ENCODE measurements at places on chromosomes 16 and 17.

GRCh38 chr17:82808921-82809905, 30.6 kb downstream of the ZNF750 start:
- DNase-seq = no peak

DNA sequence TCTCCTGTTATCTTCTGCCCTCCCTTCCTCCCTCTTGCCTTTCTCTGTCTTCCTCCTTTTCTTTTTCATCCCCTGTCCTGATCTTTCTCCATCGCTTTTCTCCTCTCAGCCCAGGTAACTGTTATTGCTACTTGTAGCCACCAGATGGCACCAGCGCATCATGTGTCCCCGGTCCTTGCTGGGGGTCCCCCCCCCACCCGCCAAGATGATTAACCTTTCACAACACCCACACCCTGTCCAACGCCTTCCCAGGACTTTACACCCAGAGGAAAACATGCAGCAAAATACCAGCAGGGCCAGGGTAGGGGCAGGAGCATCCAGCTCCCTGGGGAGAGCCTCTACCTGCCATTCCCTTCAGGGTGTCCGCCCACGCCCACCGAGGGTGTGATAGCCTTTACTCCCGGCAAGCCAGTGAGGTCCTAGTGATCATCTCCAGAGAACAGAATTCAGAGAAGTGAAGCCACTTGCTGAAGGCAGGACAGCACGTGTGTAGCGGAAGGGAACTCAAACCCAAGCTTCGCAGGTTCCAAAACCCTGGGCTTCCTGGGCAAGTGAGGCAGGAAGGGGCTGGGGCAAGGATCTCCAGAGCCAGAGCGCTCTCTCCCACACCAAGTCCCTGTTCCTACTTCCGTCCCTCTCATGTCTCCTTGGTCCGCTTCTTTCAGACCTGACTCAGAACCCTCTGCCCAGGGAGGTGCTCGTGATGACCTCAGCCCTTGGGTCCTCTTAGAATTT, 13.4 kb upstream of the TAC4 start:
- peak; percentile 61 for DNase-seq

GRCh38 chr16:67822511-67822910, 15.8 kb downstream of the TSNAXIP1 start:
- DNase-seq = no peak

DNA sequence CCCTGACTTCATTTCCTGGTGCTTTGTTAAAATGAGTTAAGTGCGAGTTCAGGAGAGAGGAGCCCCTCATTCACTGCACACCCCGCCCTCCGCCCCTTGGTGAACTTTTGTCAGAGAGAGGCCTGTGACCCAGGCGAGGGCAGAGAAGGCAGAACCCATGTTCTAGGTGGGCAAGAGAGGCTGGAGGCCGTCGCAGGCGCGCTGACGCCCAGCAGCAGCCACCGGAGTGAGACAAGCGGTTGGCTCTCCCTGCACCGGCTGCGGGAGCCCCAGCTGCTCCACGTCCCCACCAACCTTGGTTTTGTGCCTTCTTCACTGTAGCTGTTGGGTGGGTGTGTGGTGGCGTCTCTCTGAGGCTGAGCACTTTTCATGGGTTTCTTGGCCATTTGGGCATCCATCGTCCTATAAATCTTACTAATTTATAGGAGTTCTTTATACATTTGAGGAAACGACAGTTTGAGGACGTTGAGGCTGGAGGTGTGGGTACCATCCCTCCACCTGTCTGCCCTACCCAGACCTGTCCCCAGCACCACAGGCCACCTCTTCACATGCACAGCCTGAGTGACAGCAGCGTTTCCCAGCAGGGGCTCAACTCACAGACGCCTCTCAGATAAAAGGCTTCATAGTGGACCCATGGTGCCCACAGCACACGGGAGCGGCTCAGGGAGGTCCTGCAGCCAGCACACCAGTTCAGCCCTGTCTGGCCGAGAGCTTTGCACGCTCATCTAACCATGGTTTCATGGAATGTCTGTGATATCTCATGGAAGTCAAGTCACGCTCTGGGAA, 45.2 kb upstream of the CBFA2T3 start:
- no peak for DNase-seq

DNA sequence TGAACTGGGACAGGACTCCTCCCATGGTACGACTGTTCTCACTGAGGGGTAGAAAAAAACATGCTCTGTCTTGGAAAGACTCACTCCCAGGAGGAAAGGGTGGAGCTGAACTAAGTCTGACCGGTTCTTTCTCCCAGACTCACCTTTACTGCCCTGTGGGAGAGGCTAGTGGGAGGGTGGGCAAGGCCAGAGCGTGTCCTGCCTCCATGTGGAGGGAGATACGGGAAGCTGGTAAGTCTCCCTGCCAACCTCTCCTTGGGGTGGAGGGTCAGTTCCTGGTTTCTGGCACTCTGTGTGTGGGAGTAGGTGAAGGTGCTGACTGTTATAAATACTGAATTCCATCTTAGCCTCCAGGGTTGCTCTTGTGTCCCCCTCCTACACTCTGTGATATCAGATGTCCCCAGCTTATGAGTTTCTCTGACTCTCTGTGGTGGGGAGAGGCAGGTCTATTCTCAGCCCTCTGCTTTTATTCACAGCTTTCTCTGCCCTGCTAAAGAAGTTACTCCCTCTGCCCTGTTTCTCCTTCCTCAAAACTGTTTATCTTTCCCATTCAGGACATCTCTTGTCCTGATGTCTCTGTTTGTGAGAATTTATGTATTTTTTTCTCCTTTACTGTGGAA, 26.9 kb upstream of the FAM20A start:
- DNase-seq = no peak

DNA sequence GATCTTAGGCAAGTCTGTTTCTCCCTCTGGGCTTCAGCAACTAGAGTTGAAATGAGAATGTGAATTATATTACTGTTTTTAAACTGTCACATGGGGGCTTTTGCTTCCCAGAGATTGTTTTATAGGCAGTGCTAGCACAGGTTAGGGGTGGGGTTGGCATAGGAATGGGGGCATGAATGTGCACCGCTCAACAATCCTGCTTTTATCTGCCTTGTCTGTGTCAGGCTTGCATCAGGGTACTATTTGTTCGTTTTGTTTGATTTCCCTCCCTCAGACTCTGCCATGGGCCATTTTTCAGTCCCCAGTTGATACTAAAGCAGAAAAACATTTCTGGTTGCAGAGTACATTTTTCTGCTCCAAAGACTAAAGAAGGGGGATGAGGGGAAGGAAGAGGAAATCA, 34.6 kb upstream of the IRX6 start:
- DNase-seq = no peak

- no peak for DNase-seq
These were observed 76.2 kb downstream of the RAB11FIP4 start for GRCh38 chr17:31467502-31468256.

- DNase-seq = no peak
These were observed 7.7 kb upstream of the ITGA3 start for GRCh38 chr17:50048146-50048720.

DNA sequence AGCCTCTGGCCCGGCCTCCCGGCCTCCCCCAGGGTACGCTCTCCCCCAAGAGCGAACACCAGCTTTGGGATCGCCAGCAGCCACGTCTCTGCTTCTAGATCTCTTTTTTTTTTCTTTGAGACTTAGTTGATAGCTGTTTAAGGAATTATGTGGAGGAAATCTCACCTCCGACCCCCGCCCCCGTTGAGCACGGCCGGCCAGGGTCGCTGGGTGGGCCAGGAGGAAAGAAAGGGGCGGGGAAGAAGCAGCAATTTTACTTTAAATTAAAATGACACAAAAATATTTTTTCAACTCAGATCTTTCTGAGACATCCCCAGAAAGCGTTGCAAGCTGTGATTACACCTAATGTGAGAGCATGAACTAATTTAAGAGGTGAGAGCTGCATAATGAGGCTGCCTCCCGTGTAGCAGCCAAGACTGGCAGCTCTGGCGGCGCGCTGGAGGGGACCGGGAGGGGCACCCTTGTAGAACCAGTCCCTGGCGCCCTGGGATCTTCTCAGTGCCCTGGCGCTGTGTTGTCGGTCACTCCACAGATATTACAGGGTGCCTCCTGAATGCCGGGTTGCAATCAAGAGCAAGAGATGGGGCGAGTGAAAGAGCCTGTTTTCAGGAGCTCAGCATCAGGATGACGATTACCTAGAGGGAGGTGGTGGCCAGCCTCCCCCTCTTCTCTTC, 1.9 kb upstream of the CBLN1 start:
- no peak for DNase-seq

- no peak for DNase-seq
These were observed 19.6 kb downstream of the AKAP10 start for GRCh38 chr17:19958023-19958422.

GRCh38 chr17:72683506-72684404, 408.7 kb downstream of the SLC39A11 start:
- no peak for DNase-seq

DNA sequence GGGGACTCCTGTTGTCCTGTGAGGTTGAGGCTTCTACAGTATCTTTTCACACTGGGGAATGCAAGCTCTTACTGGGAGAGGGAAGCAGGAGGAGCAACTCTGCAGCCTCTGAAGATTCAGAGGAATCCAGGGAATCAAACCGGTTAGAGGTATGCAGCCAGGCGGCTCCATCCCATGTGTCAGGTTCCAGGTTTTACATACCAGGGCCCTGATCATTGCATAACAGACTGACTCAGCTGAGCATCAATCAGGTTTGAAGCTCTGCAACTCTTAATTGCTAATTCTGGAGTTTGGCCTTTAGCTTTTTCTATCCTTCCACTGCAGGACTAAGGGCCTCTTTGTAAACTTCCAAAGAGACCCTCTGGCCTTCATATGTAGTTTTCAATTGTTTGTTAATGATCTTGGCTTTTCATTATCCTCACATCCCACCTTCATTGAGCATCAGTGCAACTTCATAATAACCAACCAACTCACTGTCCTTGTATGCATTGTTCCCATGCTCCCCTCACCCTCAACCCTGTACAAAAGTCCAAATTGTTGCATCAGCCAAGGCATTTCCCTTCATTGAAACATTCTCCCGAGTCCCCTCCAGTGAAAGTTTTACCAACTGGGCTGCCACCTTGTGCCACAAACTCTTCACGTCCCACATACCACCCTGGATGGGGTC, 59.7 kb upstream of the DHX40 start:
- no peak for DNase-seq

DNA sequence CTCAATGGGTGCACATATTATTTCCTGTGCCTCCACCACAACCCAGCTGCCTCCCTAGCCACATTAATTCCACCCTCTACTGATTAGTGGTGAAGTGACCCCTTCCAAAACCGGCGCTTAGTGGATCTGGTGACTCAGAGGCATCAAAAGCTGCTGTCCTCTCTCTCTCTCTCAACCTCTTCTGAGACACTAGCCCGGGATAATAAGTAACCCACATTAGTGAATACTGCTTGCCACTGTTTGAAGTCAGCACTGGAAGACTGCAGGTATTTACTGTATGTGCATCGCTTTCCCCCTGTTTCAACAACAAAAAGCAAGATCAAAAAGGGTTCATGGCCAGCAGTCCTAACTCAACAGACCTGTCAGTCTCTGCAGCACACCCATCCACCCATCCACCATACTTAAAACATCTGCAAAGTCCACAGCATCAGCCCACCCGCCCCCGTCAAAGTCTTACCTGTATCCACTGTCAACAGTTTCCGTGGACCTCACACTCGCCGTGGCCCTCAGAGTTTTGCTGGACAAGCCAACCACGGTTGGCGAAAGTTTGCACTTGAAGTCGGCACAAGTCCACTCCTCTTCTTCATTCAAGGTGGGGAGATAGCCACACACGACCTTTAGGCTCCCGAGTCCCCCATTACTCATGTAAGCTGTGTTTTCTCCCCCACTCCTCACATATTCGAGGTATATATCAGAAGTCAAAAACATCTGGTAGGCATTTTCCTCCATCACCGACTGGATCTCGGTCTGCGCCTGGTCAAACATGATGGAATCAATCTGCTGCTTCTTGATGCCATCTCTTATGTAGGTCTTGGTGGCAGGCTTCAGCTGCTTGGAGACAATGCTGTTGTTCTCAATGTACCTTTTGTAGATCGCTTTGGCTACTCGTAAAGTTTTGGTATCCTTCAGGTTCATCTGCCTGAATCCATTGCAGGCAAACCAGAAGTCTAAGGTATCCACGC, 3.8 kb downstream of the AXIN2 start:
- peak; percentile 52 for DNase-seq

- no peak for DNase-seq
These were observed 5.2 kb upstream of the AATF start for GRCh38 chr17:36943250-36944191.

- DNase-seq = no peak
These were observed 23.9 kb downstream of the GLG1 start for GRCh38 chr16:74582970-74583369.

DNA sequence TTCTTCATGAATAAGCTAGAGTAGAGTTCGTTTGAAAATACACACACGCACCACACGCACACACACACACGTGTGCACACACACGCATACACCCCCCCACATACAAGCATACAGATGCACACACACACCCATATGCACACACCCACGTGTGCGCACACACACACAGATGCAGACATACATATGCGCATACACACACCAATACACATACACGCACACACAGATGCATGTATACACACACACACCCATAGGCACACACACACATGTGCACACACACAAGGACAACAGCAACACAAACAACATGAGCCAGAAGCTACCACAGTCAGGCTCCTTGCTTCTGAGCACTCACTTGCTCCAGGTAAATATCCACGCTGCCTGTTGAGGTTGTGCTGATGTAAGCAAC, 5.1 kb downstream of the IFT140 start:
- no peak for DNase-seq

GRCh38 chr16:15518381-15519351, 84.3 kb downstream of the BMERB1 start:
- DNase-seq = no peak

- no peak for DNase-seq
These were observed 13.6 kb downstream of the CDH15 start for GRCh38 chr16:89184933-89185794.
